K562 (cell line): ENCODE measurements at places on chromosomes 7 and 10.

DNA sequence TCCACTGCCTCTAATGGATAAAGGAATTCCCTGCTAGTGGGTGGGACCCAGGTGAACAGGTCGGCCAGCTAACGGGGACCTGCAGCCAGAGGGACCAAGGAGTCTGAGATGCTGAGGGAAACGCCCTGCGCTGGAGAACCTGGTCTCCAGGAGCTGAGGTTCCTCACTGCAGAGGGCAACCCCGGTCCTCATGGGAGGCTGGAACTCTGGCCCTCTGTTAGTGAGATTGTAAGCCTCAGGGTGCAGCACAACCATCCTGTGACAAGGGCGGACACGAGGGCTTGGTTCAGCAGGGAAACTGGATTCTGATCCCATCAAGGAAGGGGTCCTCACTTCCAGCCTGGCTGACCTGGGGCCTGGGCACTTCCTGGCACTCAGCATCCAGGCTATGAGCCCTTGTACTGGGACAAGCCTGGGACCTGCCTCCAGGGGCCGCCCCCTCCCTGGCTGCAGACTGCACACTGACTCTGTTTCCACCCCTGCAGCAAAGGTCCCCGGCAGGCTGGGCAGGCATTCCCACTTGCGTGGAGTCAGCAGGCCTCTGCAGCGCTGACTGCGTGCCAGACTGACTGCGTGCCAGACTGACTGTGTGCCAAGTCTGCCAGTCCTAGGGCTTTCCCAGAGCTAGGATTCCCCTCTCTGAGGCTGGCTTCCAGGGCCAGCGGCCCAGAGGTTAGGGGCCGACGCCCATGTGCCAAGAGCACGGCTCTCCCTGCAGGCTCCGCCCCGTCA is 143.2 kb downstream of the MAPK8 start:
- no peaks in the 10 kb centered on the region for H3K27me3 ChIP-seq
- no peak overlapping the region for H3K4me3 ChIP-seq
- H3K36me3 ChIP-seq: peaks cover 90% of the 10 kb centered on the region; the same call in 2 of the 3 replicates
- DNase-seq: no peak
- peaks cover 38% of the 10 kb centered on the region for H3K4me1 ChIP-seq

DNA sequence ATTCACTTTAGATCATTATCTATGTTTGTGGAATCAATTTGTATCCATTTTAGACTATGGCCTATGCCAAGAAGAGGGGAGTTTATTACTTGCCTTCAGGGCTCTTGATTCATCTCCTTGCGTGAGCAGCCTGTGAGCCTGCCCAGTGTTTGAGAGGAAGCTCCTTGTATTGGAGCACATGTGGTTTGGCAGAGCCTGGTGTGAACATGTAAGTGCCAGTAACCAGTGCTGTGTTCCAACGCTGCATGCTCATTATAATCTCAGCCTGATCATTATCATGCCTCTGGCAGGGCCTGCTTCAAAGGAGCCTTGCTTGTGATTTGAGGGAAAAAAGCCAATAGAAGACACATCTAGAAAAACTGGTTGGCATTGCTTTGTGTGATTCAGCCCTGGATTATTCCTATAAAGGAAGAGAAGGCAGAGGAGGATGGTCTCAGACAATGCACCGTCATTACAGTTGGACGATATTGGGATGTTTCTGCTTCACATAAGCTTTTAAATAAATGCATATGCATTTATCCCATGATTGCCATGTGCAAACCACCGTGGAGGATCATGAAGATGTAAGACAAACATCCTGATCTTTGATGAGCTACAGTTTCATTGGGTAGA is 203.4 kb upstream of the AHR start:
- no peaks in the 10 kb centered on the region for H3K27me3 ChIP-seq
- H3K4me3 ChIP-seq: no peak overlapping the region

GRCh38 chr10:69061305-69062161 is 26.4 kb upstream of the SRGN start:
- H3K27me3 ChIP-seq: no peaks in the 10 kb centered on the region
- peaks cover 43% of the 10 kb centered on the region for H3K4me1 ChIP-seq
- H3K4me3 ChIP-seq: no peak overlapping the region
- no peaks in the 10 kb centered on the region for H3K36me3 ChIP-seq

- peak overlapping the region; percentile 59 for H3K27ac ChIP-seq
- no peak overlapping the region for H3K4me3 ChIP-seq
- no peaks in the 10 kb centered on the region for H3K27me3 ChIP-seq
- H3K36me3 ChIP-seq: no peaks in the 10 kb centered on the region
Observed at GRCh38 chr7:12771378-12771877, 84.0 kb downstream of the ARL4A start.

GRCh38 chr7:84248843-84249242 is 54.3 kb upstream of the SEMA3A start:
- no peaks in the 10 kb centered on the region for H3K27me3 ChIP-seq
- H3K4me1 ChIP-seq: no peaks in the 10 kb centered on the region
- no peak overlapping the region for H3K27ac ChIP-seq
- H3K4me3 ChIP-seq: no peak overlapping the region
- no peak for DNase-seq
- H3K36me3 ChIP-seq: no peaks in the 10 kb centered on the region

DNA sequence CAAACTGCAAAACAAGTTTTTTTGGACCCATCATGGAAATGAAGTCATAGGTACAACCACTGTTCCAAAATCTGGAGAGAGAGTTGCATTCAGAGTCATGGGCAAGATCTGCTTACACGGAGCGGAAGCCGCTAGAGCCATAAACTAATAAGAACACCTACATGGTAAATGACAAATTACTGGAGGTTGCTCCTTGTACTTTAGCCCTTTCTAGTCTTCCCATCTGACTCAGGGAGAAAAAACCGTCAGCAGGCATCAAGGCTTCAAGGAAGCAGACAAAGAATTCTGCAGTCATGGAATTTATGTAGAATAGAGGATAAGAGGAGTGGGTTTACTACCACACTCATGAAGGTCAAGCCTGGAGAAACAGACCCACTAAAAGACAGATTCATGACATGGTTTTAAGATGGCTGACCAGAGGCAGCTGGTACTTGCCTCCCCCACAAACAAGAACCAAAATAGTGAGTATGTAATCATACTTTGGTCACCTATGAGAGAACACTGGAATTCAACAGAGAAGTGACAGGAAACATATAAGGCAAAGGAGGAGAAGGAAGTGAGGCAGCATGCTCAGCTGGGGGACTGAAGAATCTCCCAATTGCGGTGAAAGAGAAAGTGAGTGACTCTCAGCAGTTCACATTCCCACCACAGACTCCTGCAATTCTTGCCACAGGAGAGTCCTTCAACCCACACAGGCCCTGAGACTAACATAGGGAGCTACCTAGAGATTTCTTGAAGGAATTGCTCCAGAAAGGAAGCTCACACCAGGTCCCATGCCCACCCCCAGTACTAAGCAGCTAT is 42.4 kb upstream of the ASAH2 start:
- H3K27ac ChIP-seq: no peak overlapping the region
- H3K27me3 ChIP-seq: no peaks in the 10 kb centered on the region
- H3K36me3 ChIP-seq: no peaks in the 10 kb centered on the region
- peaks cover 9% of the 10 kb centered on the region; the same call in 1 of the 2 replicates for H3K4me1 ChIP-seq
